ENCODE measurements at places on chromosomes 5 and 9.

- no peak for DNase-seq
These were observed 29.6 kb upstream of the LCP2 start for GRCh38 chr5:170327168-170327567.

DNA sequence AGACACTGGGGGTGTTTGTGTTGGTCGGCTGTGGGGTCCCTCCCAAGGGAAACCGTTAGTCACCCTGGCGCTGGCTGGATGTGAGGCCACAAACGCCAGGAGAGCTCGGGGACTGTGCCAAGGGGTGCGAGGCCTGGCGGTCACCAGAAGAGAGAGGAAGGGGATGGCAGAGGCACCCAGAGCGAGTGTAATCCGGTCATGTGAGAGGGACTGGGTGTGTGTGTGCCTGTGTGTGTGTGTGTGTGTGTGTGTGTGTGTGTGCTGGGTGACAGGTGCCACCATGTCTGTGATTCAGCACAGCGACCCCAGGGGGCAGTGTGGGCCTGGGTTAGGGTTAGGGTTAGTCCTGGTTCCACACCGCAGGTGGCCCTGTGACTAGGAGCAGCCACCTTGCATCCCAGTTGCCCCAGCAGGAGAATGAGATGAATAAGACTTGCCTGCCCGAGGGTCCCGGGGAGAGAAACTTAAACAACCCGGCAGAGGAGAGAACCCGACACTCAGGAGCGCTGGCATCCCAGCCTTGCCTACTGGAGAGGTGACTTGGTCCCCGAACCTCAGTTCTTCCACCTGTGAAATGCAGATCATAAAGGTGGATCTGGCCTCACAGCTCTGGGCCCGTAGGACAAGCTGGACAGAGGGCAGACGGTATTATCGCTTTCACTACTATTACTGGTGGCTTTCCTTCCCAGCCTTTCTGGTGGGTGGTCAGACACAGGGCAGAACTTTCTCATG lies 1.4 kb upstream of the ADAMTSL2 start:
- no peak for DNase-seq

- DNase-seq: no peak
These were observed 64.2 kb downstream of the SGCD start for GRCh38 chr5:156391139-156391538.

DNA sequence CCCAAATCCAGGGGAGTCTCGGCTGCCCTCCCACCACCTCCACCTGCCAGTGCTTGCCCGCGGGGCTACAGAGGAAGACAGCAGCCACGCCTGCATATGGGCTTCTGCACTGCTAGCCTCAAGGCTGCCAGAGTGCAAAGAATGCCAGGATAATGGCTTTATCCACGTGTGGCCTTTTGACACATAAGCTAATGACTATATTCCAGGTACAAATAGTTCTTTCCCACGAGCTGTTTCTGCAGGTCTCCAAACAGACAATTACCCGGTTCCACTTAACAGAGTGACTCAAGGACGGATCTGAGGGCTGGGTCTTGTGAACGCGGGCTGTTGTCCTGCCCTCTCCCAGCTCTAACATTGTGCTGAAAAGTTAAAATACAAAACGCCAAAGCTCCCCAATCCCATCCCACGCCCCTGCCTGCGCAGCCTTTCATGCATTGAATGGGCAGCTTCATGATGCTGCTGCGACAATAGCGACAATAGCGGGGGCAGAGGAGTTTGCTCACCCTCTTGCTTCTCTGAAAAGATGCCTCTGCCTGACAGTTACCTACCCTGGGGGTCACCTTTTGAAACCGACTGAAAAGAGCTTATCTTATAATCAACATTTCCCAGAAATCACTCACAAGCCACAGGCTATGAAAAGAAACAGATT lies 39.1 kb upstream of the MSH3 start:
- DNase-seq: no peak

GRCh38 chr5:58615972-58616371 lies 33.1 kb downstream of the RAB3C start:
- DNase-seq: no peak

GRCh38 chr5:111532886-111533582 lies 20.7 kb upstream of the STARD4 start:
- DNase-seq: no peak

DNA sequence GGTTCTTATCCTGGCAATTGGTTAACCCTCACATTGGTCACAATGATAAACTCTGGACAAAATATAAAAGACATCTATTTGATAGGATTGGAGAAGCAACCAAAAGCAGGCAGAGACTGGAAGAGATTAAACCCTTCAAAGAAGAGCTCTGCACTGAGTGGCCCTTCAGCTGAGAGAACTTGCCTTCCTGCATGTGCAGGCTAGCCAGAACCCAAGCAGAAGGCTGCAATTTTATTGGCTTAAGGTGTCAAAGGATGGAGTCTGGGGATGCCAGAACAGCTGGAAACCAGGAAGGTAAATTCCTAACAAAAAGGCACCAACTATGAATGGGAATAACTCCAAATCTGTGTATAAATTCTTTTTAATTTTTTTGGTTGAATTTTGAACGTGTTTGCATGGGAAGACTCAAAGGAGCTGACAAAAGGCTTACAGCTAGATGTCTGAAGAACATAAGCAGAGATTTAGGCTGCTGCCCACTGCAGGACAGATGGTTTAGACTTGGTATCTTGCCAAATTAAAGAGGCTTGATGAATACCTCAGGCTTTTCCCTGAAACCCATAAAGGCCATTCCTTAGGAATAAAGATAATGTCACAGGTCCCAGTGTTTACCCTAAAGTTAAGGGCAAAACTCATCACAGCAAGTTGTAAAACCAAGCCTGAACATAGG lies 66.3 kb downstream of the NR2F1 start:
- DNase-seq: no peak

- no peak for DNase-seq
These were observed 219.3 kb downstream of the KCNN2 start for GRCh38 chr5:114581136-114581535.

- no peak for DNase-seq
These were observed 8.7 kb downstream of the C1QTNF2 start for GRCh38 chr5:160361624-160362228.

GRCh38 chr5:77869116-77869798 lies 93.1 kb upstream of the TBCA start:
- DNase-seq: no peak

DNA sequence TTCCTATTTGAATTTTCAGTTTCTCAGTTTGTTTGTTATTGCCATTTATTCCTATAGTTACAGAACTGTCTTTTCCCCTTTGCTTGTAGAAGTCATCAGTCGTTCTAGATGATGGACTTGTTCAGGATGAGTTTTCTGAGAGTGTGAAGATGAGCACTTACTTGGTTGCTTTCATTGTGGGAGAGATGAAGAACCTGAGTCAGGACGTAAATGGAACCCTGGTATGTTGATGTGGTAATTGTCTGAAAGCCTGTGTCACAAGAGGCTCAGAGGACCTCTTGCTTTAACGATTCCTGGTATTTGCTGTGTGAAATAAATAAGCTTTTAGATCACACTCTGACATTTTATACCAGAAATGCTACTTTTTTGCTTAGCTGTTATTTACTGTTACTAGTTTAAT lies 50.6 kb downstream of the LNPEP start:
- DNase-seq: no peak

DNA sequence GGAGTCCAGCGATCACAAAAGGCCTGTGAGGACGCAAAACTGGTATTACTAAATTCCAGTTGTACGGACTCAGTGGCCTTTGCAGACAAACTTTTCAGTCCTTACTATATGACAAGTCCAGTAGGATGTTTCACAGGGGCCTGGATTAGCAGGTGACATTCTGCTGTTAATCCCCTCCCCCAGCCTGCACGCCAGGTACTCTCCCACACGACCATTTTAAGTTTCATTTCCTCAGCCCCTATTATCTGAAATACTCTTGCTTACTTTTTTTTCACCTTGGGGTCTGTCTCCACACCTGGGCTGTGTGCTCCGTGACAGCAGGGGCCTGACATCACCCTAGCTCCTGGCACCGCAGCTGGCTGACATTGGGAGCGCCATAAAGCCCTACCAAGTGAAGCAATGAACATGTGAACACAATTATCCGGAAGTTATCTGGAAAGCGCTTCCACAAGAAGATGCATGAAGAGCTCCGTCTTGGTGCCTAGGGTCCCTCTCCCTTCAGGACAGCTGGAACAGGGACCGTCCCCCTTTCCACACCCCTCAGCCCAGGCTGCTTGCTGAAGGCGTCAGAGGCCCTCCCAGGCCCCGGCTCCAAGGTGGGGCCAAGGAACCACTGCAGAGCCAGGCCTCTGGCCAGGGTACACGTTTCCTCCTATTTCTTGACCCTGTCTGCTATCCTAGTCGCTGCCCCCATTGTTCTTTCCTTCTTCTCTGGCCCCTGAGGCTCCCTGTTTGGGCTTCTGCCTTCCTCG lies 39.7 kb upstream of the ZNF622 start:
- DNase-seq: no peak

DNA sequence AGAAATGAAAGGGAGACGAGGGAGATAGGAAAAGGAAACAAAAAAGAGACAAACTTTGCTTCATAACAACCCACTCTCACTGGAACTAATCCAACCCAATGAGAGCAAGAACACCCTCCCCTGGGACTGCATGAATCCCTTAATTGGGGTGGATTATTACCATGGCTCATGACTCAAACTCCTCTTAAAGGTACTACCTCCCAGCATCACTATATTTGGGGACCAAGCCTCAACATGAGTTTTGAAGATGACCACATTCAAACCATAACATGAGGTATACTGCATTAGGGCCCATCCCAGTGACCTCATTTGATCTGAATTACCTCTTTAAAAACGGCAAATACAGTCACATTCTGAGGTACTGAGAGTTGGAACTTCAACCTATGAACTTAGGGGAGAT lies 8.0 kb downstream of the MTAP start:
- DNase-seq: no peak

DNA sequence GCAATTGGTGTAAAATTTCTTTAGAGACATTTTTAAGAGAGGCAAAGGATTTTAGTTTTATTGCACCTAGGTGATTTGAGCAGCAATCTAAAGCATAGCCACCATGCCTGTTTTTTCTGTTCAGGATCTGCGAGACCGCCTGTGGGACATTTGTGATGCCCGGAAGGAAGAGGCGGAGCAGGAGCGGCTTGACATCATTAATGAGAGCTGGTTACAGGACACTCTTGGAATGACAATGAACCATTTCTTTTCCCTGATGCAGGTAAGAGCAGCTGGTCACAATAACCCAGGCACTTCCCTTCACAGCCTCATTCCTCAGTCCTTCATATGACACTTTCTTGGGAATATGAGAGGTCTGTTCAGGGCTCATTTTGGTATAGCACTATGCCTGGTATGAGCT lies 103.2 kb upstream of the IL7R start:
- DNase-seq: no peak

DNA sequence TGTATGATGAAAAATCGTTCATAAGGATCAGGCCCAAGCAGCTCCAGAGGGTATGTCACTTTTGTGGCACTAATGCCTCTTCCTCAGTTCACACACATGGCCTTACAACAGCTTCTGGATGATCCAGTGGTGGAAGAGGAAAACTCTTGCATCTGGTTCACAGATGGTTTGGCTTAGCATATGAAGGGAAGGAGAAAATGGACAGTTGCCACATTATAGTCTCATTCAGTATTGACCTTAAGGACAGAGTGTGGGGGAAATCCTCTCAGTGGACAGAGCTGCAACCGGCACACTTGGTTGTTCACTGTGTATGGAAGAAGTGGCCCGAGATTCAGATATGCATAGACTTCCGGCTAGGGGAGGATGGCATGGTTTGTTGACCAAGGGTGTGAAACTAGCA lies 22.8 kb downstream of the C9orf57 start:
- no peak for DNase-seq

DNA sequence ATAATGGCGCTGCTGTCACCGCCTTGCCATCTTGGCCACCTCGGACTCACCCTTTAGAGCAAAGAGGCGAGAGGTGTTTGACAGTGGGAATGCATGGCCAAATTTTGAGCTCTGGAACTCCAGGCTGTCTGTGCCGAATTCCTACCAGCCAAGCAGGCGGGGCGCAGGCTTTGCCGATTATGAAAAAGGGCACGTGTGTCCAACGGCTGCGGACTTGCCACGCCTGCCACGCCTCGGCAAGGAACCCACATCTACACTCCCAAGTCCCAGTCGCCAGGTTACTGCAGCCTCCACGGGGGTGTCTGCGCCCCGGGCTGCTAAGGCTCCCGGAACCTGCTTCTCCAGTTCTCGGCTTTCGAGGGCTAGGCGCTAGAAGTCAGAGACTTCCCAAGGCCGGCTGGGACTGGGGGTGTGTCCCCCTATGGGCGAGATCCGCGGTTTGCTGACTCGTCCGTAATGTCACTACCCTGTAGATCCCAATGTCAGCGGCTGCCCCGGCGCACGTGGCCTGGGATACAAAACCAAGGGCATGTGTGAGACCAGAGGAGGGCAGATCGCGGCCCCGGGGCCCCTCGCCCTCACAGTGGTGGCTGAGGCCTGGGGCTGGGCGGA lies 2.8 kb downstream of the NPR3 start:
- no peak for DNase-seq

- DNase-seq: no peak
These were observed 23.2 kb downstream of the XPA start for GRCh38 chr9:97673922-97674321.

DNA sequence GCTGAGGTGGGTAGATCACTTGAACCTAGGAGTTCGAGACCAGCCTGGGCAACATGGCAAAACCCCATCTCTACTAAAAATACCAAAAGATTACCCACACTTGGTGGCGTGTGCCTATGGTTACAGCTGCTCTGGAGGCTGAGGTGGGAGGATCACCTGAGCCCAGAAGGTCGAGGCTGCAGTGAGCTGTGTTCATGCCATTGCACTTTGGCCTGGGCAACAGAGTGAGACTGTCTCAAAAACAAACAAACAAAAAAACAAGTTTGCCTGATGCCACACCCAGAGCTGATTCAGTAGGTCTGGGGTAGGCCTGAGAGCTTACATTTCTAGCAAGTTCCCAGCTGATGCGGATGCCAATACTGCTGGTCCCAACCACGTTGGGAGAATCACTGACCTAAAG lies 60.5 kb upstream of the HSPA9 start:
- no peak for DNase-seq

- no peak for DNase-seq
These were observed at the start of gene PHF24 for GRCh38 chr9:34957492-34958410. Gene PHF24, plus strand, starts transcription at chr9:34958285. Its CDS starts 13,014 bp downstream, at chr9:34971299.

DNA sequence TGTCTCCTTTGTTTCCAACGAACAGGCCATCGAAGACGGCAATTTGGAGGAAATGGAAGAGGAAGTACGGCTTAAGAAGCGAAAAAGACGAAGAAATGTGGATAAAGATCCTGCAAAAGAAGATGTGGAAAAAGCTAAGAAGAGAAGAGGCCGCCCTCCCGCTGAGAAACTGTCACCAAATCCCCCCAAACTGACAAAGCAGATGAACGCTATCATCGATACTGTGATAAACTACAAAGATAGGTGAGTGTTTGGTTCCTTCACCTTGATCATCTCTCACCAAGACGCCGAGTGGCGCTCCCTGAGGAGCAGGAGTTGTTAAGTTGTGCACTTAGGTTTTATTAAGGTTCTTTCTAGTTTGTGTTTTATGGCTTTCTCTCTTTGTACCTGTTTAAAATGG lies 146.5 kb downstream of the SMARCA2 start:
- DNase-seq: no peak
